Amniotic epithelial cell (primary cell): ENCODE measurements at places on chromosomes 2 and 18.

- no peak for DNase-seq
These were observed 575.3 kb upstream of the RAB6C start for GRCh38 chr2:129404000-129404685.

DNA sequence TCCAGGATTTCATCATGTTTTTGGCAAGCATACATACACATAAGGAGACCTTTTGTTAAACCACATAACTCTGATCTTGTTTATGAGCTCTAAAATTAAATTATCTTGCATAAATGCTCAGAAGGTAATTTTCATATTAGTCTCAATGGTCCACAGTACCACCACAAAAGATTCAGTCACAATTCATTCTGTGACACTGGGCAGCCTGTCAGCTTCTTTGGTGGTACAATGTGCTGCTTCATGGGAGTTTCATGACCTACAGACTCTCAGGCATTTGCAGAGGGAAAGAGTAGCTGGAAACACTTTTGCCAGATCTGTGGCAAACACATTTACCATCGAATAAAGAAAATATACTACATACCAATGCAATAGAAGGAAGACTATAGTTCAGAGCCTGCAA, 51.3 kb upstream of the ZNF397 start:
- no peak for DNase-seq

- no peak for DNase-seq
These were observed 417.0 kb downstream of the EIPR1 start for GRCh38 chr2:2960441-2961133.

- no peak for DNase-seq
These were observed 285.6 kb upstream of the THSD7B start for GRCh38 chr2:136479696-136480095.

DNA sequence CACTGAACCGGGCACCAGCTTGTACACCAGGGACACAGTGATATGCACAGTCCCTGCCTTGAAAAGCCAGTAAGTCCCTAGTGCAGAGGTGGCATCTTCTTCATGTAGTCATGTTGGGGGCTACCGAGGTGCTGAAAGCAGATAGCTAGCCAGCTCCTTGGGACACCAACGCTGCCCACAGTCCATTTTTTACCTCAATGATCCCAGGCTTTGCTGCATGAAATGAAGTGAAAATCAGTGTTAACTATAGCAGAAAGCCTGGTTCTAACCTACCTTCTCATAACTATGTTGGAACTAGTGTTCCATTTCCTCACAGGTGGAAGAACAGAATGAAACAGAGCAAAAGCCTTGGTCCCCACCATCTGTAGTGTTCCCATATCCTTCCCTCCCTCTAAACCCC, 66.6 kb upstream of the EML6 start:
- DNase-seq, result no peak

DNA sequence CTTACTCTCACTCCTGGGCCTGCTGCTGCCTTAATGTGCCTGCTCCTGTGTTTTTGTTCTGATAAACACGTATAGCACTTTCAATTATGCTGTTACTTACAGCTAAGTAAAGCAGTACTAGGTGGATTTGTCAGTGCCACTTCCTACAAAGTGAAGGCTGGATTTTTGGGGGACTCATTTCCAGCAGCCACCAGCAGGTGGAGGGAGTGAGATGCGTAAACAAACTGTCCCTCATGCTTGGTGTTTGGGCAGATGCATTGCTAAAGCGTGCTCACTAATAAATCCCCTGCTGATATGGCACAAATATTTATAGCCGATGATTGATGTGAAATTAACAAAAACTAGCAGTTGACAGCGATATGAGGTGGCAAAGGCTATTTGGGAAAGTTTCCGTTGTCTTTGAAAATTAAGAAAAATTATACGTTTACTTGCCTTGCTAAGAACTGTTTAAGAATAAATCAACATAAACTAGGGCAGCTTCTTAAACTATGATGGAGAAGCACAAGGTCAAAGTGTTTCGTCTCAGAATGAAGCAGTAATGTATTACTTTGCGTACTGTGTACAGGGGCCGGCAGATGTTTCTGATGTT, 101.7 kb downstream of the AGAP1 start:
- DNase-seq, result peak; percentile 70

GRCh38 chr2:175552902-175553301, 371.4 kb upstream of the ATP5MC3 start:
- DNase-seq, result no peak

DNA sequence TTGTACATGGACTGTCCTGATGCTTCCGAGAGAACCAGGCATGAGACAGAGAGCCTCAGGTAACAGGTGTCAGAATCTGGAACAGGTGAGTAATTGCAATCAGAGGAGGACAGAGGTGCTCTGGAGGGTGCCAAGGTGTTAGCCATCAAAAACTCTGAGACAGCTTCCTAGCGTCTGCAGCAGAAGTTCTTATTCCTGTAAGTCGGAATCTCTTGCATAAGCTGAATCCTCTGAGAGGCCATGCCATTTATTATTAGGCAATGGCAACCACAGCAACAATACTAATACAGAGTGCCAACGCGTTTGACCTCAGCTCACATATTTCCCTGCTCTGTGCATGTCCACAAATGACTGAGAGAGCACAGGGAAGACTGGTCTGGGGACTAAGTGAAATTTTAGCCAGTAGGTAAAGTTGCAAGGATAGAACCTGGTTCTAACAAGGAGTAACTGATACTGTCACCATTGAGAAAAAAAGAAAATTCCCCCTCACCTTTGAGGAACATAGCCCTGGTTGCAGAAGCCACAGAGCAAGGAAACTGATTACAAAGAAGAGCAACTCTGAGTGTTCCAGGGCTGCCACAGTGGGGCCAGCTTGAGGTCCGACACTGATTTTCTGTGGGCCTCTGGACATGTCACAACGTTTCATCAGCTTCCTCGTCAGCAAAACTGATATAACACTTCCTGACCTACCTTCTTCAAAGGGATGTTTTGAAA, 55.1 kb upstream of the ACSL3 start:
- peak; percentile 87 for DNase-seq

GRCh38 chr2:26988058-26988860, 17.8 kb downstream of the MAPRE3 start:
- DNase-seq, result peak; percentile 93

- peak; percentile 69 for DNase-seq
These were observed 105.6 kb upstream of the NDUFV2 start for GRCh38 chr18:8996771-8997432.

DNA sequence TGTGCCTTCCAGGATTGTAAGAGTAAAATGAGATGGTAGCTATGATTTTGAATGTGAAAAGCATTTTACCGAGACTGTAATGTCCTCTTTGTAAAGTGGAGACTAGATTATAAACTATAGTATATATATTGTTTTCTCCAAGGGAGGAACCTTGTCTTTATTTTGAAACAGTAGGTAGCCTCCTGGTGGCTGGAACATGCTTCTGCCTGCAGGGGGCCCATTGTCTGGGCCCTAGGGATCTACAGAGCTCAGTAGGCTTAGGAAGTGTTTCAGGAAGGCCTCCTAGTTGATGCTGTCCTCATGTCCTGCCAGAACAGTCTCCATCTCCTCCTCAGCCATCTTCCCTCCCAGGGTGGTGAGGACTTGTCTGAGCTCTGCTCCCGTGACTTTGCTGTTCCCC, 3.0 kb downstream of the PIKFYVE start:
- DNase-seq, result no peak

DNA sequence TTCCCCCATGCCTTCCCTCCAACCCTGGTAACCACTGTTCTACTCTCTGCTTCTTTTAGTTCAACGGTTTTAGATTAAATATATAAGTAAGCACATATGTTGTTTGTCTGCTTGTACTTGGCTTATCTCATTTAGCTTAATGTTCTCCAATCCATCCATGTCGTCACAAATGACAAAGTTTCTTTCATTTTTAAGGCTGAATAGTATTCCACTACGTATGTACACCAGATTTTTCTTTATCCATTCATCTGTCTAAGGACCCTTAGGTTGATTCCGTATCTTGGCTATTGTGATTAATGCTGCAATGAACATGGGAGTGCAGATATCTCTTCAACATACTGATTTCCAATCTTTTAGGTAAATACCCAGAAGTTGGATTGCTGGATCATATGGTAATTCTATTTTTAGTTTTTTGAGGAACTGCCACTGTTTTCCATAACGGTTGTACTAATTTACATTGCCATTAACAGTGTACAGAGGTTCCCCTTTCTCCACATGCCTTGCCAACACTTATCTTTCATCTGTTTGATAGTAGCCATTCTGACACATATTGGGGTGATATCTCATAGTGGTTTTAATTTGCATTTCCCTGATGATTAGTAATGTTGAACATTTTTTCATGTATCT, 8.1 kb downstream of the ASB3 start:
- no peak for DNase-seq

DNA sequence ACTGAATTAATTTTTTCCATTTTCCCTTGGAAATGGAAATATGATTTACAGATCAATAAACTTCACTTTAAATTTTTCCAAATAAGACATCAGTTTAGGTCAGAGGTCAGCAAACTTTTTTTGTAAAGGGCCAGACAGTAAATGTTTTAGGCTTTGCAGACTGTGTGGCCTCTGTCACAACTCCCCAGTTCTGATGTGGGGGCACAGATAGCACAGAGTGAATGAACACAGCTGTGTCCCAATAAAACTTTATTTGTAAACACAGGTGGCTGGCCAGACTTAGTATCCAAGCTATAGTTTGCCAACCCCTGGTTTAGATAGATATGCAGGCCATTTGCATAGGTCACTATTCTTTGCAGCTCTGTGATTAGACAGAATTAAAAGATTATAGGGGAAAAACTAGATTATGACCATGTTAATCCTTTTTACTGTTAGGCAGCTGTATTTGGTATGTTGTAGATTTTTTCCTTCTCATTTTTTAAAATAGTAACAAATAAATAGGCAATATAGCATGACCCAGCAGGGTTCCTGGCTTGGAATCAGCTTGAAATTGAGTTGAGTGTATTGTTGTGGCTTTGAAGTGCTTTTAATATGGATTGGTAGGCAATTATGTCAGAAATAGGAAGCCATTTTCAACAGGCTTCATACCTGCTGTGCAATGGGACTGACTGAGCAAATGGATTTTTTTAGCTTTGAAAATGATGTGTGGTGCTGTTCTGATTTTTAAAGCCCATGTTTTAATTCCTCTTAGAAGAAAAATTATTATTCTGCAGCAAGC, 59.7 kb downstream of the WDSUB1 start:
- DNase-seq, result no peak

GRCh38 chr2:46915281-46915810, at the start of gene MCFD2:
Gene MCFD2, minus strand, starts transcription at chr2:46915806. Its CDS starts 6,635 bp downstream, at chr2:46909171.
- DNase-seq, result no peak

- no peak for DNase-seq
These were observed 466.6 kb upstream of the TNP1 start for GRCh38 chr2:217326238-217327022.

DNA sequence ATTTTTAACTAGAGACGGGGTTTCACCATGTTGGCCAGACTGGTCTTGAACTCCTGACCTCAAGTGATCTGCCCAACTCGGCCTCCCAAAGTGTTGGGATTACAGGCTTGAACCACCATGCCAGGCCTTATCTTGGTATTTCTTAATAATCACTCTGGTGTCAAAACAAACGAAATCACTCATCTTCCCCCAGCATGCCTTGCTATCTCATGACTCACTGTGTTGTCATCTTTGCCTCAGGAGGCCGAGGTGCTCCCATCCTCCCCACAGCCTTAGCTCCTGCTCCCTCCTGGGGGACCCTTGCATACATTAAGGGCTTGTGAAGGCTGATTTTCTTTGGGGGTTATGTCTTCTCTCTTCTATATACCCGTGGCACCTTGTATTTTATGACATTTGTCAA, 250.1 kb upstream of the DPP10 start:
- DNase-seq, result peak; percentile 5

DNA sequence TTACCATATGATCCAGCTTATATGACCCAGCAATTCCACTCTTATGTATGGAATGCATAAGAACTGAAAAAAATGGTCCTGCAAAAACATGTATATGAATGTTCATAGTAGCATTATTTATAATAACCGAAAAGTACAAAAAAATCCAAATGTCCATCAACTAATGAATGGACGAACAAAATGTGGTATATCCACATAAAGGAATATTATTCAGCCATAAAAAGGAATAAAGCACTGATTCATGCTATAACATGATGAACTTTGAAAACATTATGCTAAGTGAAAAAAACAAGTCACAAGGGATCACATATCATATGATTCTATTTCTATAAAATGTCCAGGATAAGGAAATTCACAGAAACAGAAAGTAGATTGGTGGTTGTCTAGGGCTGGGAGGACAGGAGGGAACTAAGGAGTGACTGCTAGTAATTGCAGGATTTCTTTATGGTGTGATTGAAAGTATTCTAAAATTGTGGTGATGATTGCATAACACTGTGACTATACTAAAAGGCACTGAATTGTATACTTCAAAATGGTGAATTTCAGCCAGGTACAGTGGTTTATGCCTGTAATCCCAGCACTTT, 10.0 kb upstream of the DIS3L2 start:
- DNase-seq, result no peak

GRCh38 chr18:23257686-23258565, 122.6 kb downstream of the CABLES1 start:
- DNase-seq, result peak; percentile 20

- no peak for DNase-seq
These were observed 271.3 kb downstream of the LRATD1 start for GRCh38 chr2:14903709-14904374.

DNA sequence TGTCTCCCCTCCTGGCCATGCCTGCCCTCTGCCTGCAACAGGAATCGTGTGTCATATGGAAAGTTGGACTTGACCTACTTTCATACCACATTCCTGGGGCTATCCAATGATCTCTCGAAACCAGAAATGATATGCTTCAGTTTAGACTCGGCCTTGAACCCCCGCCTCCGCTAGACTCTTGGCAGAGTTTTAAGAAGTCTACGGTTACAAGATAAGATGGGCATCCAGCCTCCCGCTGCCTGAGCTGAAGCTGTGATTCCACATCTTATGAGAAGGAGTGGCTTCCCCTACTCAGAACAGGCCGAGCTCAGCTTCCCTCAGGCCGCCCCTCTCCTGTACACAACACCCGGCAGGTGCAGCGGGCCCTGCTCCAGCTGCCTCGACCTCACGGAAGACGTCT, 73.9 kb downstream of the MTCL1 start:
- DNase-seq, result peak; percentile 51

DNA sequence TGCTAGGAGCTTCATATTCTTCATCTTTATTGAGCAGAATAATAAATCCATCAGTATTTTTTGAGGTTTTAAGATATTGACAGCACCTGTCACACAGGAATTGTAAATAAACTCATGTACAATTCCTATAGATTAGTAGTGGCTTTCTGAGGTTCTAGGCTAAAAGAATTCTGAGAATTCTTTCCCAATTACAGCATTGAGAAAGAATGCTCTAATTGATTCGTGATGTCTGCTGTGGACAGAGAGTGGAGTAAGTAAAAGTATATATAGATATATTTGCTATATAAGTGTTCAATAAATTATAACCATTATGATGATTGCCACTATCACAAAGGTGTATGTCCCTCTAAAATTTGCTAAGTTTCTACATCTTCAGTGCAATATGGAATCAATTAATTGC, 186.5 kb upstream of the NRP2 start:
- DNase-seq, result no peak

GRCh38 chr2:236787885-236788284, 218.3 kb downstream of the ACKR3 start:
- DNase-seq, result no peak
